MM.1S (cell line): ENCODE measurements at places on chromosomes 11 and 22.

- DNase-seq = no peak
These were observed 63.0 kb upstream of the TTLL12 start for GRCh38 chr22:43249789-43250471.

- DNase-seq = no peak
These were observed 41.4 kb downstream of the PPFIBP2 start for GRCh38 chr11:7555052-7555699.

- DNase-seq = no peak
These were observed 3.2 kb upstream of the FJX1 start for GRCh38 chr11:35614939-35615569.

DNA sequence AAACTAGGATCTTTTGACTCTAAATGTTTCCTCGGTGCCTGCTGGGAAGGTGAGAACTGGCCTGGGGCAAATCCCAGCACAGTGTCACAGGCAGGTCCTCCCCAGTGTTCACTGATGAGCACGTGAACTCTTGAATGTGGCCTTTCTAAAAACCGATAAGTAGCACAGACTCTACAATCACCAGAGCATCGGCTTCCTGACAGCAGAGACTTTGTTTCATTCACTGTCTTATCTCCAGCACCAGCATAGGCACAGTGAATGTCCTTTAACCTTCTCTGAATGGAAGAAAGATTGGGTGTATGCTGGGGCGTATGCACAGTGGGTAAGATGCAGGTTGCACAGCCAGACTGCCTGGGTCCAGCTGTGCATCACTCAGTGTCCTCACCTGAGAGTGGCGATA, 59.3 kb upstream of the EIF3D start:
- DNase-seq = no peak

DNA sequence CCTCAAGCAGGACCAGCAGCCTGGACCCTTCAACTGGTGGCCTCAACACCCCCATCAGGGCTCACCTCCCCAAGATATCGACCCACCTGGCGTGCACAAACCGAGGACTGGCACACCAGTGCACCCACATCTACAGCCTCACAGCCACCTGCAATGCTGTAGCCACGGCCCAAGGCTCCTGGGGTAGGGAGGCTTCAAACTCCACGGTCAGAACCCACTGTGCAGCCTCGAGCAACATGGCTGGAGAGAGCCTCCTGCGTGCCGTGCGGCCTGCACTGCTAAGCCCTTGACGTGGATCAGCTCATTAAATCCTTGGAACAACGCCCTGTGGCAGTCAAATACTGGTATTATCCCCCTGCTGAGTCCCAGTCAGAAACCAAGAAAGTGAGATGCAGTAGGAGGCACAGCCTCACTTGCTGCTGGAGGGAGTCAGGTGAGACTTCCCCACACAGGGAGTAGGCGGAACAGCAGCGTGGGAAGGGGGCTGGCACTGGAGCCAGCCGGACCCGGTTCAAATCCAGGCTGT, 4.6 kb downstream of the CARD10 start:
- no peak for DNase-seq

GRCh38 chr22:23075525-23076216, 5.4 kb downstream of the GNAZ start:
- no peak for DNase-seq

- DNase-seq = no peak
These were observed 39.3 kb downstream of the SGSM1 start for GRCh38 chr22:24845041-24845898.

GRCh38 chr11:64536396-64536941, 54.6 kb upstream of the SLC22A12 start:
- DNase-seq = no peak

- DNase-seq = no peak
These were observed 95.2 kb downstream of the WT1 start for GRCh38 chr11:32340181-32340580.

GRCh38 chr11:32448232-32448631, 12.9 kb upstream of the WT1 start:
- no peak for DNase-seq

DNA sequence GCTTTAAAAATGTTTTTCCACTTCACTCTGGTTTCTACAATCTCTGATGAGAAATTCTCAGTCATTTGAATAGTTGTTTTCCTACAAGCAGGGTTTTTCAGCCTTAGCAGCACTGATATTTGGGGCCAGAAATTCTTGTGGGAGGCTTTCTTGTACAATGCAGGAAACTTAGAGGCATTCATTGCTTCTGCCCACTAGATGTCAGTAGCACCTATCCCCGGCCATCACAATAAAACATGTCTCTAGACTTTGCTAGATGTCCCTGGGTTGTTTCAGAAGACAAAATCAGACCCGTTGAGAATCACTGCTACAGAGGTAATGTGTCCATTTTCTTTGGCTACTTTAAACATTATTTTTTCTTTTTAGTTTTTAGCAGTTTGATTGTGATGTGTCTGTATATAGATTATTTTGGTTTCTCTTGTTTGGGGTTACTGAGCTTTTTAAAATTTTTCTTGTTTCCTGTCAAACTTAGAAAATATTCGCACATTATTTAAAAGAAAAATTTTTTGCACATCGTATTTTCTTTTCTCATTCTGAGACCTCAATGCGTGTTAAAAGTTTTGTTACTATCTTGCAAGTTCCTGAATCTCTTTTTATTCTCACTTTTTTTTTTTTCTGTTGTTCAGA, 60.8 kb upstream of the CCDC179 start:
- peak; percentile 64 for DNase-seq

DNA sequence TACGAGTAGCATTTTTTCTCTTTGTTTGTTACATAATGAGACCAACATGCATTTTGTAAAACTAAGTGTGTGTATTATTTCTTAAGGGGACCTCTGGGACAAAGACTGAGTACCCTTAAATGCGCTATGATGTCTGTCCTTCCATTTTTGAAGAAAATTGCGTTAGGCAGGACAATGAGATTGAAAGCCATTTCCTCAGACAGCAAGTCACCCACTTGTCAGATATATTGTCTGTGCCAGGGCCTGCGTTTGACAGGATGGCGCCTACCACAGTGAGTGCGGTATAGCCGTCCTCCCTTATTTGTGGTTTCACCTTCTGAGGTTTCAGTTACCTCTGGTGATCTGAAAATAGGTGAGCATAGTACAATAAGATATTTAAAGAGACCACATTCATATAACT, 2.2 kb downstream of the AP2A2 start:
- DNase-seq = peak; percentile 86

GRCh38 chr22:50537765-50538164, 7.9 kb upstream of the KLHDC7B start:
- no peak for DNase-seq

- DNase-seq = no peak
These were observed 335.9 kb downstream of the BRD1 start for GRCh38 chr22:49491726-49492125.

GRCh38 chr22:34111210-34111824, 191.0 kb upstream of the LARGE1 start:
- peak; percentile 35 for DNase-seq

GRCh38 chr11:80281194-80281593, 840.4 kb upstream of the TENM4 start:
- no peak for DNase-seq

- no peak for DNase-seq
These were observed 161.4 kb downstream of the METTL15 start for GRCh38 chr11:28269586-28269985.

- DNase-seq = no peak
These were observed 68.5 kb downstream of the TMPRSS5 start for GRCh38 chr11:113637636-113638035.

DNA sequence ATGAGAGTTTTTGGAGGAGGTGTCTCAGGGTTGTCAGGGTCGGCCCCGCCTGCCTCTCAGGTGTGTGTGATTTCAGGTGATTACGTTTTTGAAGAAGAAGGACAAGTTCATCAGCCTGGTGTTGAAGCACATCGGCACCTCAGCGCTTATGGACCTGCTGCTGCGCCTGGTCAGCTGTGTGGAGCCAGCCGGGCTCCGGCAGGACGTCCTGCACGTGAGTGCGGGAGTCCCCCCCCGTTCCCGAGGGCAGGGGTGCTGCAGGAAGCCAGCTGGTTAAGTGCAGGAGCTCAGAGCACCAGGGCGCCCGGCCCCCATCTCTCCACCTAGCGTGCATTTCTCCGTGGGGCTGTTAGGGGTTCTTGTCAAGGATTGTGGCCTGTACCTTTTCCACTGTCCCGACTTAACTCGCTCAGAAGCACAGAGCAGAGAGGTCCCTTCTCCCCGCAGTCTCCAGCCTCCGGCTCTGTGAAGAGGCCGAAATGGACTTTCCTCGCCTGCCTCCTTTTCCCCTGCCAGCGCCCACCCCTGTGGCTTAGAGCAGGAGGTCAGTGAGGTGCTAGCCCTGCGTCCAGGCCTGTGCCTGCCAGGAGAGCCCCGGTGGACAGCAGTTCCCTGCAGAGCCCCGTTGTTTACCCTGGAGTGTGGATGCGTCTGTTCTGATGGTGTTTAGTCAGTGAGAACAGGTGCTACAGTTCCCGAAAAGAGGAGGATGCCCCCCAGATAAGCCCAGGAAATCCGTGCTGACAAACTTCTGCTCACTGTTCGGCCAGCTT, 60.2 kb downstream of the SBF1 start:
- no peak for DNase-seq

DNA sequence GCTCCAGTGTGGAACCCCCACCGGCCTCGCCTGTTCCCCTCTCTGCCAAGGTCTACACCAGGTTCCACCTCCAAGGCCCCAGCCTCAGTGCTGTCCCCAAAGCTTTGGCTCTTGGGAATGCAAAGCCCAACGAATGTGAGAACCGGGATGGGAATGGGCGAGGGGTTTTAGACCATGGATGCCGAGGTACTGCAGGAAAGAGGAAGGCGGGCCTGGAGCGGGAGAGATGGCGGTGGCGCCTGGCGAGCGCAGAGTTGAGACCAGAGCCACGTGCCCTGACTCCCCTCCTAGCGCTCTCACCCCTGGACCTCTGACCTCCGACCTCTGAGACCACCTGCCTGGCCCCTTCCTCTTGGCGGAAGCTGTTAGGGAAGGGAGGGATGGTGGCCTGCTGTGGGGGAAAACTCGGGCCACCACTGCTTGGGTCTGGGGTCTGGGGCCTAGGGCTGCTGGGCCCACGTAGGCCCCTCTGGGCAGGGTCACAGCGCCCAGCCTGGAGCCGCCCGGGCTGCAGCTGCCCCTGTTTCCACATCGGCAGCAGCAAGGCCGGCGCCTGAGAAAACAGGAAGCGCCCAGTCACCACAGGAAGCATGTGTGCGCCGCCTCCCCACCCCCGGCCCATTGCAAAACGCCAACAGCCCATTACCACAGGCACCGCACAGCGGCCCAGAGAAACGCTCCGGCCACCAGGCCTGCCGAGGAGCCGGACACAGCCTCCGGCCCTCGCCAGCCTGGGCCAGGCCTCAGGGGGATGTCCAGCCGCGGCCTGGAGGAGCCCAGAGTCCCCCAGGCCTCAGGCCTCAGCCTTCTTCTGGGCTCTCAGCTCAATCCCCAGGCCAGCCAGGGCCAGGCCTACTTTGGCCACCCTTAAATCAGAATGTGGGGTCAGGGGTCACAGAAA, 13.8 kb upstream of the SLC39A13 start:
- DNase-seq = peak; percentile 43

GRCh38 chr11:44219830-44220796, 89.8 kb downstream of the ALX4 start:
- DNase-seq = no peak

- DNase-seq = no peak
These were observed 38.6 kb downstream of the PACSIN2 start for GRCh38 chr22:42976217-42976933.

DNA sequence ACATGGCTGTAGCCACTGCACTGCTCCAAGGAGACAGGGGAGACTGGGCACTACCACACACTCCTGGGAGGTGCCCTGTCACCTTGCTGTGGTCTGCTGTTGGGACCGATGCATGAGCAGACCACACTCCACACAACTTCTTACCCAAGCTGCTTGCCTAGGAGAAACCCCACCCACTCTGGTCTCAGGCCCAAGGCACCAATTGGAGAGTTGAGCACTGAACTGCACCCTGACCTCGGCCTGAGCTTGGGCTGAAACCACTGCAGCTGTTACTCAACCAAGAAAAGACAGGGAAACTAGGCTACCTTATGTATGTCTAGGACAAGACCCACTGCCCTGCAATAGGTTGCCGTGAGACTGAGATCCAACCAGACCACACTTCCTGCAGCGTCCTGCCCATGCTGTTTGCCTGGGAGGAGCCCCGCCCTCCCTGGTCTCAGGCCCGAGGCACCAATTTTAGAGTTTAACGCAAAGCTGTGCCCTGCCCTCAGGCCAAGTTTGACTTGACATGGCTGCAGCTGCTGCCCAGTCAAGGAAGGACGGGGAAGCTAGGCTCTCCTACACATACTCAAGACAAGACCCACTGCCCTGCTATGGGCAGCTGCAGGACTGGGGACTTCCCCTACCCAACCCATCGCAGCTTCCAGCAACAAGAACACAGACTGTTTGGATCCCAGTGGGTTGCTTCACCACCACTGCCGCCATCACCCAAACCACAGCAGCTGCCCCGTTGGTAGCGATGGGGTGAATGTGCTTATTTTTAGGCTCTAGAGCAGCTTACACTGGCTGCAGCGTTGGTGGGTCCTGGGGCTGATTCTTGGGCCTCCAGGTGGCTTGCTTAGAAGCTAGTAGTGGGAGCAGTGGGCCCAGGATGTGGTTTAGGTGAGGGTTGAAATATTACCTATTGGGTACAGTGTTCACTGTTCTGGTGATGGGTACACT, 66.8 kb downstream of the BRD1 start:
- peak; percentile 70 for DNase-seq

GRCh38 chr11:102061276-102061675, 14.0 kb downstream of the CFAP300 start:
- no peak for DNase-seq

DNA sequence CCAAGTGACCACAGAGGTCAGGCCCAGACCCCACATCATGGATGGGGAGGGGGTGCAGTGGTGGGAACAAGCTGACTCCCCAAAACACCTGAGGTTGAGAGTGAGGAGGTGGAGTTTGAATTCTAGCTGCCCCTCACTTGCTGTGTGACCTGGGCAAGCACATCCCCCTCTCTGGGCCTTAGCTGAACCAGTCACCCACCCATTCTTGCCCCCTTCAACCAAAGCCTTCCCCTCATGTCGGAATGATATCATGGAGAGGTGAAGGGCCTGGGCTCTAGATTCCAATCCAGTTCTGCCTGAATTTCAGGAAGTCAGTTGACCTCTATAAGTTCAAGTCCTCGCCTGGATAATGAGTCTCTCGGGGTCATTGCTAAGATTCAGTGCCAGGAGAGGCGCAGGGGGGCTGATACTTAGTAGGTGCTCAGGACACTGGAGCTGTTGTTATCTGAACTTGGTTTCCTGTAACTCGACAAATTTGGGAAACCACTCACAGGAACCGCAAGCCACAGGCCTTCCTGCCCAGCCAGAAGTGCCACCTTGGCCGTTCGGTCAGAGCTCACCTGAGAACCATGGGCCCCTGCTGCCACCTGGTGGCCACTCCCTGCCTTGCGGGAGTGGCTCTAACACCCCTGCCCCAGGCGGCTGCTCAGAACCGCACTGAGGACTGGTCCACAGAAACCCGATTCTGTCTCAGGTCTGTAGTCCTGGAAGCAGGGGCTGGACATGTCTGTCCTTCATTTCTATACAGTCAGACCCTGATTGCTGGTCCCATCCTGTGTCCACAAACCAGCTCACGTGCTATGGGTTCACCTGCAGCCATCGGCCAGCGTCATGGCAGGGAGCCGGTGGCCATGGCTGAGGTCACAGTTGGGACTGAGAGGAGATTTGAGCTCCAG, 6.9 kb downstream of the CDC42EP1 start:
- peak; percentile 96 for DNase-seq
